ENCODE measurements at places on chromosomes 3 and 15. TPM values are rescaled to one million over a fixed set of nuclear protein-coding genes. Genes with fewer than 3 reads are reported as not detected.

DNA sequence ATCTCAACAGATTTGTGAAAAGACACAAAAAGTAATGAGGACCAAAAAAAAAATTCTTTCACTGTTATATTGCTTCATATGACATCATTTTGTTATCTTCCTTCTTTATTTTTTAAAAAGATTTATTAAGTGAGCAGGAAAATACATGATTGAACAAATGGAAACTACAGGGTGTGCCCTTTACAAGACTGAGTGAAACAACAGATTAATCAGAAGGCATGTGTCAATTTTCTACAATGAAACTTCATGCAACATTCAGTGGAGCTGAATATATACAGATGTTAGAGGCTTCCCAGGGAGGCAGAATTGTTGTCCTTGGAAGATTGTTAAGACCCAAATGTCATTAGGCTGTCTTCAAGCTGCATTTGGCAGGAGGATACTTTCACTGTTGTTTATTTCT is 28.4 kb upstream of the SLC2A2 start:
- no peak for DNase-seq

DNA sequence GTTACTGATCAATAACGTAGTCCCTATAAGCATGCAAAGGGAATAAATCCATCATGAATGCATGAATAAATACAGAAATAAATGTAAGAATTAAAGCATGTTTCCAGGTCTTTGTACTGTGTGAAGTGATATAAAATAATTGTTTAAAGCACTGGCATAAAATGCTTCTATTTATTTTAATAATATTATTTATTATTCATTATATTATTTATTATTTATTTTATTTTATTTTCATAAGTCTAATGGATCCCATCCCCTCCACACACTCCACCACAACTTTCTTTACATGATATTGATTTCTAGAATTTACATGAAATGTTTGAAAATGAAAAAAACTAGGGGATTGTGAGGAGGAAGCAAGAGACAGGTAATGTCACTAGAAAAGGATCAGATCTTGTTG is 73.5 kb downstream of the MCF2L2 start:
- DNase-seq = no peak

- no peak for DNase-seq
These were observed 655.4 kb upstream of the GBE1 start for GRCh38 chr3:82416830-82417229.

- no peak for DNase-seq
These were observed 304.5 kb upstream of the SEMA6D start for GRCh38 chr15:47412802-47413201.

DNA sequence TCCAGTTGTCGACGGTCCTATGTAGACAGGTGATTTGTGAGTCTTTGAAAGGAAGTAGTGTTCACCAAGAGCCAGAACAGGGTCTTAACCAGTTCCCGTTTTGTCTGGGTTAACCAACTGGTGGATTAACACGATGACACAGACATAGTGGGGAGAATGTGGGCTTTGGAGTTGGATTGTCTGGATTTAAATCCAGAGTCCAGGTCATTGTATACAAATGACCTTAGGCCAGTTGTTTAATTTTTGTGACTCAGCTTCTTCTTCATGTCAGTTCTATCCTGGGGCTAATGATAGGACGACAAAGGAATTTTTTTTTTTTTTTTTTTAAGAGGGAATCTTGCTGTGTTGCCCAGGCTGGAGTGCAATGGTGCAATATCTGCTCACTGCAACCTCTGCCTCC is 126.7 kb downstream of the LPP start:
- no peak for DNase-seq

CPLX3 gene
- total RNA-seq = 41.3 TPM

TPRG1 gene
- total RNA-seq = 9.3 TPM

- no peak for DNase-seq
These were observed 33.8 kb upstream of the TRA2B start for GRCh38 chr3:185971579-185971978.

- DNase-seq = no peak
These were observed 13.7 kb upstream of the PTPRG start for GRCh38 chr3:61547625-61548024.

PLEKHO2 gene
- total RNA-seq = 186 TPM

GRCh38 chr3:110598847-110599490 is 472.6 kb upstream of the NECTIN3 start:
- no peak for DNase-seq

FAM240A gene
- total RNA-seq = not detected

PDCD6IP gene
- 121 TPM for total RNA-seq

- DNase-seq = no peak
These were observed 15.5 kb downstream of the RGMA start for GRCh38 chr15:93073465-93073952.

- DNase-seq = no peak
These were observed 45.2 kb downstream of the RYK start for GRCh38 chr3:134205451-134205850.

DNA sequence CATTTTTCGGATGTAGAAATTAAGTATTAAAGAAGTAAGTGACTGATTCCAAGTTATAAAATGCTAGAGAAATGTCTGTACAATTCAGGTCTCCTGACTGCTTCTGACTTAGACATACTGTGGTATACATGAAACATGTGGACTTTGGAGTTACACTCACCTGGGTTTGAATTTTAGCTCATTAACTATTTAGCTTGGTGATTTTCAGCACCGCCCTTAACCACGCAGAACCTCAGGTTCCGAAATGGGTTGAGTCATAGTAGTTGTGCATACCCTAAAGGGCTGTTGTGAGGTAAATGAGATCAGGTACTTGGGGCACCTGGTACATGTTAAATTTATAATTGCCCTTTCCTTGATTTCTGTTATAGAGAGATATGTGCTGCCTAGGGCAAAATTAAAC is 32.9 kb upstream of the UTS2B start:
- DNase-seq = no peak

DNA sequence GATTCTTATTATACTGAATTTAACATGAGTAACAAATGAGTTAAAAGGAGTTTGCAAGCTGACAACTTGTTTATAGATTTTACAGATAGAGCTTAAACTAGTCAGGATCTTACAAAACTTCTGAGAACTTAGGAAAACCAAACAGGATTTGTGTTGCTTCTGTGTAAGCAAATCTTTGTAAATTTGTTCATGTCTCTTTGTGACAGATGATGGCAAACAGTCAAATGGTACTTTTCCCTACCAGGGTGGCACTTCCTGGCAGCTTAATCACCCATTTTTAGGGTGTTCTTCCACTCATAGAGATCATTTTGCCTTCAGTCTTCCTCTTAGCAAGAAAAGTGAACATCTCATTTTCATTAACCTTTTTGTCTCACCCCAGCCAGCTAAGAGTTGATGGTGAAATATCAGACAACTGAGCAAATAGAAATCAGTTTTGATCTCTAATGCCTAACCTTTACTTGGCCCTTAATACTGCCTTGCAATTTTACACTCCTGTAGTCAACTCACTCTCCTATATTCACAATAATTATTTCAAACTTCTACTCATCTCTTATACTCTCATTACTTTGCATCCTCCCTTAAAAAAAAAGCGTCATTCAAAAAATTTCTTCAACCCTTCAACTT is 23.7 kb upstream of the NECTIN3 start:
- no peak for DNase-seq

CDV3 gene
- total RNA-seq = 253 TPM

DNA sequence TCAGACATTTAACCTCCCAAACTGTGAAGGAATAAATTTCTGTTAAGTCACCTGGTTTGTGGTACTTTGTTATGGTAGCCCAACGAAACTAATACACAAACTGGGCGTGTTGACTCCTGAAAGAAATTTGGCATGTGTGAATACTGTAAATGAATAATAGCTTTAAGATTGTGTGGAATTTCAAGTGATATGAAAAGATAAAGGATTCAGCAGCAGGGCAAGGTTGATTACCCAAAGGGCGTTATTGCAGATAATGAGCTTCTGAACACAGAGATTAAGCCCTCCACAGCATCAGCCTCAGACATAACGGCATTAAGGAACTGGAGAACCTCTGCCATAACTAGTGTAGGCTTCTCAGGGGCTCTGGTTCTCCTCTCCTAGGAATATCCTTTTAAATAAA is 451.5 kb upstream of the NECTIN3 start:
- no peak for DNase-seq

GRCh38 chr15:40471808-40472150 is 995 bp downstream of the CHST14 start:
- peak; percentile 78 for DNase-seq

SHF gene
- total RNA-seq = 6.3 TPM

DNA sequence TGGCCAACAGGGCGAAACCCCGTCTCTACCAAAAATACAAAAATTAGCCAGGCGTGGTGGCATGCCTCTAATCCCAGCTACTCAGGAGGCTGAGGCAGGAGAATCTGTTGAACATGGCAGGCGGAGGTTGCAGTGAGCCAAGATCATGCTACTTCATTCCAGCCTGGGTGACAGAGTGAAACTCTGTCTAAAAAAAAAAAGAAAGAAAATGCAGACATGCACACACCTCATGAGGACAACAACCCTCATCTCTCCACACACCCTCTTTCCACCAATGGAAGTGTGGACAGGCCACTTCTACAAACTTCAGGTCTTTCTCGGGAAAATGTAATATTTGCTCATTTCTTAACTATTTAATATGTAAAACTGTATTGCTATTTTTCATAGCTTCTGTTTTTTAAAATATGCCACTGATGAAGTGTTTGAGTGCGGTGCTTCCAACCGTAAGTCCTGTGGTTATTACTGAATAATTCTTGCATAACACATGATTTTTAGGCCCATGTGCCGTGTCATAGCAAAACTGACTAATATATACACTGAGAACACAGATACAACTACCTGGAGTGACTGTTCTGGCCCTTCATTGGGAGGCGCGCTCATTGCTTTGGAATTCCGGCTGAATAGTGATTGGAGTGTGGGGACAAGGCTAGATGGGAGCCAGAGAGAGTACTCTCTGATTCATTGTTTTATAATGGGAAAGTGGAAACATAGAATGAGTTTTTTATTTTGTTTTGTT is 23.1 kb downstream of the LRRC31 start:
- DNase-seq = no peak

Measured in spleen (tissue), 13 donors.